ENCODE measurements at places on chromosomes 5 and 9. TPM values are rescaled to one million over a fixed set of nuclear protein-coding genes. Genes with fewer than 3 reads are reported as not detected.

PCDHGA2 gene
- 0.86 TPM for total RNA-seq

PDZD2 gene
- total RNA-seq = 0.33 TPM

FAM81B gene
- total RNA-seq = not detected

SHROOM1 gene
- total RNA-seq = 2.1 TPM

PCDHA13 gene
- 0.09 TPM for total RNA-seq

EPB41L4B gene
- total RNA-seq = 0.22 TPM

SLC25A2 gene
- 0.09 TPM for total RNA-seq

FOXI1 gene
- not detected for total RNA-seq

DRD1 gene
- not detected for total RNA-seq

PCDHA3 gene
- total RNA-seq = 0.11 TPM

DOCK8 gene
- total RNA-seq = 5.5 TPM

APBA1 gene
- 8.2 TPM for total RNA-seq

ARID3C gene
- total RNA-seq = under 0.01 TPM

ADAMTS13 gene
- 0.65 TPM for total RNA-seq

KCNV2 gene
- not detected for total RNA-seq

JAKMIP2 gene
- not detected for total RNA-seq

SCGB3A2 gene
- total RNA-seq = not detected

SPATA31D4 gene
- total RNA-seq = not detected

CSF1R gene
- not detected for total RNA-seq

KIF4B gene
- 0.33 TPM for total RNA-seq

IL17B gene
- total RNA-seq = not detected

DOK3 gene
- 1.4 TPM for total RNA-seq

IL5 gene
- total RNA-seq = not detected
